ENCODE measurements at places on chromosomes 4 and X.

GRCh38 chr4:102169345-102169744 lies 175.9 kb downstream of the SLC39A8 start:
- DNase-seq = no peak

DNA sequence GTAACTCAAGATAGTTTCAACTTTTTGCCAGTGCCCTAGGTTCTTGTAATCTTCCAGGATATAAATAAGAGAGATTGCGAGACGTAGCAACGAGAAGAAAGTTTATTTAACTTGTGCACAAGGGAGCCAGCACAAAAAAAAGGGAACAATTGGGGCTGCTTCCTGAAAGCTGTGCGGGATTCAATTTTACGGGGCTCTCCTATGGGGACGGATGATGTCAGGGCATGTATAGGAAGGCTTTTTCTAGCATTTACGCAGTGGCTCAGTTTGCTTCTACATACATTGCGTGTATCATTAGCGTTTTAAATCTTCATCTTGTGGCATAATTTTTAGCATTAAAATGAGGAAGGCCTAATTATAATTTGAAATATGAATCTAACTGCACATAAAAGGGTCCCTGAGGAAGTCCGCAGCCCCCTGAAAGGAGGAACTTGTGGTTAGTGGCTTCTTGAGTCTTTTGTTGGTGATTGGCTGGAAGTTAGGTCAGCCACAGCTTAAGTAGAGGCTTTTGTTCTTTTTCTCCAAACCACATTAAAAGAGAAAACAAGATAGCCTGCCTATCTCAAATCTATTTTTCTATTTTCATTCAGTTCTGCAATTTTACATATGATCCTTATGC lies 668.2 kb upstream of the NDST4 start:
- DNase-seq = no peak

DNA sequence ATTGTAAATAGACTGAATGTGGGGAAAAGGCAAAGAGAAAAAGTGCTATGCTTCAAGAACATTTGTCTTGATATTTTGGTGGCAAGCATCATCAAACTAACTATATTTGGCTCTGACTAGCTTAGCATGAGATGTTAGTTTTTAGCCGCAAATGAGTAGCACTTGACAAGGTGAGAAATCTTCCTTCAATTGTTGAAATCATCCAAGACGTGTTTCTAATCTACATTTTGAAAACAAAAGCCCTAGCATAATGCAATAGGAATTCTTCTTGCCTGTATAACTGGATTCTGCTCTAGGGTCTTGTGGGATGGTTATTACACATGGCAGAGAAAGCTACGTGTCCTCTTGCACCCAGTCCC lies 92.5 kb downstream of the SORBS2 start:
- no peak for DNase-seq

DNA sequence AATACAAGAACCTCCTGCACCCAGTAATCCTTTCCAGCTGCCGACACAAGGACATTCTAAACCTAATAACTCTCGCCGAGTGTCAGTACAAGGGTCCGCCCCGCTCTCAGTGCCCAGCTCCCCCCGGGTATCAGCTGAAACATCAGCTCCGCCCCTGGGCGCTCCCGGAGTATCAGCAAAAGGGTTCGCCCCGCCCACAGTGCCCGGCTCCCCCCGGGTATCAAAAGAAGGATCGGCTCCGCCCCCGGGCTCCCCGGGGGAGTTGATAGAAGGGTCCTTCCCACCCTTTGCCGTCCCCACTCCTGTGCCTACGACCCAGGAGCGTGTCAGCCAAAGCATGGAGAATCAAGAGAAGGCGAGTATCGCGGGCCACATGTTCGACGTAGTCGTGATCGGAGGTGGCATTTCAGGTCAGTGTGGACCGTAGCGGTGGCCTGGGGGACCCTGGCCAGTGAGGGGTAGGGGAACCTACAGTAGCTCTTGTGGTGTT lies at the start of gene MAOA:
Gene MAOA, plus strand, starts transcription at position 295 of the 490 bp plus-strand sequence. Its CDS starts 43 bp downstream, at position 338.
- no peak for DNase-seq

DNA sequence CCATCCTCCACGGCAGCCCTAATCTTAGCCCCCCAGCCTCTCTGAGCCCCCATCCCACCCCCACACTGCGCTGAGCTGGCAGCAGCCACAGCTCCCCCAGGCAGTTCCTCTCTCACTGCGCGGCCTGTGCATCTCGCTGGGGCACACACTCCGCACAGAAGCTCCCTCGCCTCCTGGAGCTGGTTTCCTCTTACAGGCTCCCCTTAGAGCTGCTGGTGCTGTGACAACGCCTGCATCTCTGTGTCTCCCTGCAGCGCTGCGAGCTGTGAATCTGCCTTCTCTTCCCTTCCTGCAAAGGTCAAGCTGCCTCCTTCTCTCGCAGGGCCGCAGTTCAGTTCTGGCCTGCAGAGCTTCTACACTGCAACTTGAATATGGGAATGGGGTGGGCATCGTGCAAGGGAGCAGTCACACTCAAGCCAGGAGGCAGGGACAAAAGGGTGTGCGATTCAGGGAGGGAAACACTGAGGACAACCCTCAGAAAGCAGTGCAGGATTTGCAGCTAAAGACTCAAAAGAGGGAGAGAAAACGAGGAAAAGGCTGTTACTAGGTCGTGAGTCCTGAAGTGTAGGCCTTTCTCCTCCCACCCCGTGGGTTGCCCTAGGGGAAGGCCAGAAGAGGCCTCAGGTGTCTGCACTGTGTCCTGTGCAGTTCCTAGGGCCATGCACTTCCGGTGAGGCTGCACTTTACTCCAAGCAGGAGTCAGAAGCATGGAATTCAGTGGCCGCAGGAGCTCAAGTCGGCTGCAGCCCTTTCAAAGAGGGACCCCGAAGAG lies 87.0 kb downstream of the BCOR start:
- no peak for DNase-seq

GRCh38 chrX:134712272-134712671 lies 54.0 kb upstream of the PLAC1 start:
- no peak for DNase-seq

GRCh38 chr4:42268824-42269223 lies 116.4 kb upstream of the BEND4 start:
- no peak for DNase-seq

DNA sequence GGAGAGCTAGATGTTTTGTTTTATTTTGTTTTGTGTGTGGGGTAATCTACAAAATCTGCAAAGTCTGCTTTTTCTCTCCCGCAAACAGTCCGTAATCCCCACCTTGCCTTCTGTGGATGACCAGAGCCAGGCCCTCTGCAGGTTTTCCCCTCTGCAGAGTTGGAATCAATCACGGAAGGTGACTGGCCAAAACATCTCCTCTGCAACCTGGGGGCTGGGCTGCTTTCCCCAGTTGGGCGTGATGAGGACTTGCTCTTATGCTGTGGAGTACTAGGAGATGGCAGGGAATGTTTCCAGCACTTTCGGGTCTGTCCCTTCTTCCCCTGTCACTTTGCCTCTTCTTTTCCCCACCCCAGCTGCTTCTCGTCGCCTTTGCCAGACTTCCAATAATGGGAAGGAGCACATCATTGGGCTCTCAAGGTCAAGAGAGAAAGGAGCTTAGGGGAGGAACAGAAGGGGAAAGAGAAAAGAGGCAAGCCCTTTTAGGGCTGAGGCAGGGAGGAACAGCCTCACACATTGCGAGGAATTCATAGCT lies 1.1 kb downstream of the TMEM35A start:
- DNase-seq = no peak

Measured in activated CD4-positive, alpha-beta T cell treated with anti-CD3 and anti-CD28 coated beads for 24 hours (primary cell).